NCI-H748 treated with DMSO at 0.1 percent for 48 hours (cell line): ENCODE measurements at places on chromosomes 12 and 14.

DNA sequence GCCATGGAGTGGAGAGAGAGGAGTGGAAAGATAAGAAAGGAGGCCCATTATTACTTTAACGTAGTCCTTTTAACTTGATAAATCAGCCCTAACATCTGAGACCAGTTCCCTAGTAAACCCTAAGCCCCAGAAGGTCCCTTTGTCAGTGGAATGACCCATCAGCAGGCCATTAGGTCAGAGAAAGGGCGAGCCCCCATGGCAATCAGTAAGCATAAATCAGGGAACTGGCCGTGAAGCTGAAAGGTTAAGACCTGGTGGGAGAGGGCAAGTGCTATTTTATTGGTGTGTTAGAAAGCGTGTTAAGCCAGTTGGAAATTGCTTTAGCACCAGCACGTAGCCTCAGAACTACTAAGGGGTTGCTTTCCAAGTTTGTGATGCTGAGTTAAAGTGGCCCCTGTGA lies 708.0 kb downstream of the BCL11B start:
- no peak for DNase-seq

- no peak for DNase-seq
Observed at GRCh38 chr14:90349739-90350138, 18.0 kb upstream of the NRDE2 start.

GRCh38 chr12:56914256-56914655 lies 20.0 kb downstream of the SDR9C7 start:
- DNase-seq, result no peak

GRCh38 chr12:28988325-28988704 lies 160.8 kb upstream of the FAR2 start:
- no peak for DNase-seq

DNA sequence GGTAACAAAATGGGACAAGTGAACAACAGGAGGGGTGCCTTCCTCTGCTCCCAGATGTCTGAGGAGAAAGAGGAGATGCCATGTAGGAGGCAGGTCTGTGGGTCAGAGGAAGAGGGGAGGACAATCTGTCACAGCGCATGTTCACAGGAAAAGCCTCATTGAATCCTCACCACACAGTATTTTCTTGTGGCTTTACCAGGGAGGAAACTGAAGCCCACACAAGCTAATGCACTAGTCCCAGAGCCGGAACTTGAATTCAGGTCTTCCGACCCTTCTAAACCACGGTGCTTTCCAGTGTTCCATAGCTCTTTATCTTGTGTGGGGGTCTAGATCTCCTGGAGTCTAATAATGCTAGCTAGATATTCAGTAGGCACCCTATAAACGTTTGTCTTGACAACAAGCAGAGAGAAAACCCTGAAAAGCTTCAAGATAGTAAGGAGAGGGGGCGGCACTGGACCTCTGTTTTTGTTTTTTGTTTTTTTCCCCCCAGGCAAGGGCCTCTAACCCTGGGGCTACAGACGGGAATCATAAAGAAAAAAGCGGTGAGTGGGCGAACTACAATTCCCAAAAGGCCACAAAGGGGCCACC lies 371 bp upstream of the SHMT2 start:
- DNase-seq, result peak; percentile 60
